Activated CD4-positive, alpha-beta T cell treated with anti-CD3 and anti-CD28 coated beads, Interleukin-2, amount 10 ng/mL, durations not matched to agents 7 days and 5 days (primary cell): ENCODE measurements at places on chromosomes 1 and 21.

- DNase-seq = no peak
Measured at GRCh38 chr1:46519209-46519608, 29.6 kb downstream of the DMBX1 start.

- peak; percentile 60 for DNase-seq
Measured at GRCh38 chr1:110011527-110012041, 22.8 kb upstream of the STRIP1 start.

DNA sequence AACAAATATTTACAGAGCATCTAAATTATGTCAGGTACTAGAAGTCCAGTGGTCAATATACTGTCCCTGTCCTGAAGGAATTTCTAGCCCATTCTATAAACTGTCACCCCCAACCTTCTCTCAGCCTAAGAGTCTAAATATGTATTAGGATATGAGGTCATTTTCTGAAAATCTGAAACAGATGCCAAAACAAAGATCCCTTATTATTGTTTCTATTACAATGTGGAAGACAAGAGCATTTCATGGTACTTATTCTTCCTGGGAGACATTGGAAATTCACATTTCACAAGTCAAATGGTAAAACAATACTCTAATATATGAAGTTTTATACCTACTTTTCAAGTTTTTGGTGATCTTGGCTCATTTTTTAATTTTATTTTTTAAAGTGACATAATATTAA, 2.6 kb downstream of the CLCA1 start:
- DNase-seq = no peak

DNA sequence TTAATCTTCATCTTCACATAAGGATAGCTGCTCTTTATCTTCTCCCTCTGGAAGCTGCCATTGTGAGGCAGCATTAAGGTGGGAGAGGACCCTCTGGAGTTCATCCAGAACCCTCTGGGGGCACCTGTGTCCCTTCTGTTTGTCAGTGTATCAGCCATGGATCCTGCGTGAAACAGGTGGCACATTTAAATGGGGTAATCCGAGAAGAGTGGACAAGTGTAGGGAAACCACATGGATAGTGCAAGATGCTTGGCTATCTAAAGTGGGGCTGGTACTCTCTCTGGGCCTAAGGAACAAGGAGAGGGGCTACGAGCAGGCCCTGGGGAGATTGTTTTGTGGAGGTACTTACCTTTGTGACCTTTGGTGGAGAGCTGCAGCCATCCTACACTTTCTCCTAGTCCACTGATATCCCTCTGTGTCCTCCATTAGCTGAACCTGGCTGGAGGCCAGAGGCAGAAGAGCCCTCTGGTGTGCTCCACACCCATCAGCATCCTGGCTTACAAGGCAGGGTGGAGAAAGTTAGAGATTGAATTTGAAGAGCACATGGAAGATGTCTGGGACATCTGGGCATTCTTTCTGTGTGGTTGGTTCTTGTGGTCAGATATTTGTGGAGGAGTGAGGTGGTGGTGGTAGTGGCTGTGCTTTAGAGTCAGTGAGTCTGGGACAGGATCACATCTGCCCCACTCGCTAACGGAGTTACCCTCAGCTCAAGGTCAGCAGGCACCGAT, 117.7 kb downstream of the FGGY start:
- no peak for DNase-seq

GRCh38 chr1:24168245-24168644, 18.8 kb downstream of the IFNLR1 start:
- DNase-seq = no peak

DNA sequence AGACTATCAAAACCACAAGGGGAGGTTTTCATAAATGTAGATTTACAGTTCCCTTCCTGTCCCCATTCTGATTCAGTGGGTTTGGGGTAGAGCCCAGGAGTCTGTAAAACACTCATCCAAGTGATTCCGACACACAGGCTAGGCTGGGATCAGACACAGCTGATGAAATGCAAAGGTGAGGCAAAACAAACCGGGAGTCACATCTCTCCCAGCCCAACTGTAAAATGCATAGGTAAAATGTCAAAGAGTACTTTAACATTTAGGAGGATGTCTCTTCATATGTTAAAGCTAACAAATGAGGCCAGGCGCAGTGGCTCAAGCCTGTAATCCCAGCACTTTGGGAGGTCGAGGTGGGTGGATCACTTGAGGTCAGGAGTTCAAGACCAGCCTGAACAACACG, 45.0 kb downstream of the ZNF281 start:
- DNase-seq = no peak

GRCh38 chr1:236163463-236164153, 21.3 kb downstream of the GPR137B start:
- no peak for DNase-seq

DNA sequence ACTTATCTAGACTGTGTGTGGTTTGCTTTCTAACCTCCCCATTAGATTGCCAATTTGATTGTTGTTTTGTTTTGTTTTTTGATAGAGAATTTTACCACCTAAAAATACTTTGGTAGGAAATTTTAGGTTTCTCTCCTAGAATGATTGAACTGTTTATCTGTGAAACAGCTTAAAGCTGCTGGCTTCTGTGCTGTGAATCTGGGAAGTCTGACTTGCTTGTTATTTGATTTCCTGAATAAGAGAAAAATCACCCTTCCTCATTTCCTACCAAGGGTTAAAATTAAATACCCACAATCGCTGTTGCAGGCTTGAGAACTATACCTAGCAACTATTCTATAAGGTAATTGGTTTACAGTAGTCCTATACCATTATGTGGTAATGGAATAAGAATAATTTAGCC, 198.9 kb upstream of the CACYBP start:
- no peak for DNase-seq

DNA sequence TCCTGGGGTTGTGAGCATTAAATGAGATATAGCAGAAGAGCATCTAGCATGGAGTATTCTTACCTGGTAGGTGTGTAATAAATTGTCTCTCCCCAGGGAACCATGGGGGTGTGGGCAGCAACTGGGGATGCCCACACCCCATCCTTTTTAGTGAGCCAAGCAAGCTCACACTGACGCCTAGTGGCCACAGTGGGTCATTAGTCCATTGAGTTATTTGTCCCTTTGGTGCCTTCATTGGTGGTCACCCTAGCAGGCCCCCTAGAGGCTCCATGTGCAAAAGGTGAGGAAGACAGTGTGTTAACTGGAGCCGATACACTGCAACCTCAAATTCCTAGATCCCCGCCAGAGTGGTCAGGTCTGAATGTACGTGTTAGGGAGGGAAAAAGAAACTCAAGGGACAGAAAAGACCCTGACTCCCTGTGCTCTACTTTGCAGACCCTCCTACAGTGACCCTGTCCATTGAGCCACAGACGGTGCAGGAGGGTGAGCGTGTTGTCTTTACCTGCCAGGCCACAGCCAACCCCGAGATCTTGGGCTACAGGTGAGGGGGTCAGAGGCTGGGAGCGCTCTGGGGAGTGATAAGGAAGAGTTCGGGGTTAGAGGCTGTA, 93.3 kb upstream of the CD1D start:
- peak; percentile 29 for DNase-seq

DNA sequence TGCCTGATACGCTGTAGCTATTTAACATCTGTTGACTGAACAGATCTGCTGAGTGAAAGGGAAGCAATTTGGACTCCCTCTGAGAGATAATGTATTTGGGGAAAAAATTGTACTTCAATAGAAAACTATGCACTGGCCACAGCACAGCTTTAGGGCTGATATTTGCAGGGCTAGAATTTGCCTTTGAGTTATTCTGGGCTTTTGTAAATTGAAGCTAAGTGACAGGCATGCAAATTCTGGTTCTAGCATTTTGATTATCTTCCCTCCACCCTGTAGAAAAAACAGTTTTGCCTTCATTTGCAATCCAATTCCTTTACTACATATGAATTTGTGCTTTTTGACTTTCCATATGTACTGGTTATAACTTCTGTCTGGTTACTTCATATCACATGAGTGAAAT, 7.9 kb downstream of the KYAT3 start:
- no peak for DNase-seq

DNA sequence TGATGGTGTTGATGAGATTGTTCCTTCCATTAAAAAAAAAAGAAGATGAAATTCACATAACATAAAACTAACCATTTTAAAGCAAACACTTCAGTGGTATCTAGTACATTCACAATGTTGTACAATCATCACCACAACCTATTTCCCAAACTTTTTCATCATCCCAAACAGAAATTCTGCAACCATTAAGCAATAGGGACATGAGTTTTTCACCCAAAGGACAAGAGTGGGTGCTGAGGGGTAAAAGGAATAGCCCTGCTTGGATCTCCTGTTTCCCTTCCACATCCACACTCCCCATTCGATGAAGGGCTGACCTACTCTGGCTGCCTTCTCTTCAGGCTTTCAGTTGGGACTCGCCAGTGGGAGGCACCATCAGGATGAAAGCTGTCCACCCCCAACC, 59.3 kb downstream of the SLC9A1 start:
- DNase-seq = no peak

- no peak for DNase-seq
Measured at GRCh38 chr21:18026359-18026758, 207.2 kb upstream of the C21orf91 start.

- peak; percentile 53 for DNase-seq
Measured at GRCh38 chr1:244325056-244325758, 126.5 kb downstream of the ADSS2 start.

DNA sequence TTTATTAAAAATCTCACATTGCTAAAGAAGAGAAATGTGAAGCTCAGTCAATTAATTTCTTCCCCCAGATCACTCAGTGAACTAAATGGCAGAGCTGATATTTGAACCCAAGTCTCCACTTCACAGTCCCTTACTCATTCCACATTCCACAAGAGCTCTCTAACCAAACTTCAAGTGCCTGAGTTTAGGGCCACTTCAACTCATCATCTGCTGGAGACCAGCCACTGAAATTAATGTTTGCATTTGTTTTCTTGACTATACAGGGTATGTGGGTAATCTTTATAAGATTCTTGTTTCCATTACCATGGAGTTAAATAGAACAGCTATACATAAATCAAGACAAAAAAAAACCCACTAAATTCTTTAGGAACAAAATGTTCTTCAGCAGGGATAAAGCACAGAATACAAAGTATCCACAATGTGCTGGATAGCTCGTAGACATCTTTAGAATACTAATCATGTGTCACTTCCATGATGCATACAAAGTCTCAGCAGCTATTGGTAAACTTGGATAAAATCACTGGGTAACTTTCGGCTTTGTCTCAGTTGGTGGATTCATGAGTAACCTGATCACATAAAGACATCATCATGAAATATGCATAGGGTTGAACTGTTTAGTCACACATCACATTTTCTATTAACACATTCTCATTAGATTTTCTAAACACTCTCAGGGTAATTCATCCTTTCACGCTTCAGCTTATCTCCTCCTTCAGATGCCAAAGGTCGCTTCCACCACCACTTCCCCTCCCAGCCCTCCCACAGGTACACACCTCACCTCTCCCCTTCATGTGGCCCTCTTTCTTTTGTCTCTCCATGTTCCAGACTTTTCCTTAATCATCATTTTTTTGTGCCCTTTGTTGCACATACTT, 89.8 kb downstream of the LRRC53 start:
- no peak for DNase-seq

GRCh38 chr1:178751046-178751445, 26.0 kb downstream of the RALGPS2 start:
- no peak for DNase-seq

GRCh38 chr1:89643577-89643976, 10.7 kb downstream of the LRRC8C start:
- no peak for DNase-seq

DNA sequence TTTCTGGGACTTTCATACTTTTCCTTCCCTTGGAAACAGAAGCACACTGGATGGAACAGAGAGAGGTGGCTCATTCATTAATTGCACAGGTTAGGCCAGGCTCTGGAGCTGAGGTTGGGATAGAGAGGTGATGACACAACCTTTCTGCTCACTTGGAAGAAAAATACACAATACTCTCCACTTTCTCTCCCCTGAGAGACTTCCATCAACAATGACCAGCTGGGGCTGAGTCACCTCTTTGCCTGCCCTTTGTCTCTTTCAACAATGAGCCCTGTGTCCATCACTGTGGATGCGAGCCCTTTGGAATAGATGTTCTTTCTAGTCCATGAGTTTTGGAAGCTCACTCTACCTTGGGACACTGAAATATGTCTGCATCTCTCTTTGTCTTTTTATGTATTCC, 43.1 kb downstream of the ATP2B4 start:
- no peak for DNase-seq

DNA sequence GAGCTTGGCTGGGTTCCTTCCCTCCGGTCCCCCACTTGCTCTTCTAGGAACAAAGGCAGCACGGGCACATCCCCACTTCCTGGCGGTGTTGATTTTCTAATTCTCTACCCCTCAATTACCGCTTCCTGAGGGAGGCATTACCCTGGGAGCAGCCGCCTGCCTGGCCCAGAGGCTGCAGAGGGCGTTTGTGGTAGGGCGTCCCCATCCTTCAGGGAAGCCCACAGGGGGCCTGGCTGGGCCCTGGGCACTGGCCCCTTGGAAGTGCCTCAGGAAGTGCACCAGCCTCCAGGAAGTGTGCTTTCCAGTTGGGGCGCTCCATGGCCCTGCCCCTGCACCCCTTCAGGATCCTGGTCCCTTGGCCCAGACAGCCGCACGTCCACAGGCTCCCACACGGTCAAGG, 42.1 kb upstream of the CASZ1 start:
- no peak for DNase-seq
